ENCODE measurements at places on chromosomes 13 and 19.

DNA sequence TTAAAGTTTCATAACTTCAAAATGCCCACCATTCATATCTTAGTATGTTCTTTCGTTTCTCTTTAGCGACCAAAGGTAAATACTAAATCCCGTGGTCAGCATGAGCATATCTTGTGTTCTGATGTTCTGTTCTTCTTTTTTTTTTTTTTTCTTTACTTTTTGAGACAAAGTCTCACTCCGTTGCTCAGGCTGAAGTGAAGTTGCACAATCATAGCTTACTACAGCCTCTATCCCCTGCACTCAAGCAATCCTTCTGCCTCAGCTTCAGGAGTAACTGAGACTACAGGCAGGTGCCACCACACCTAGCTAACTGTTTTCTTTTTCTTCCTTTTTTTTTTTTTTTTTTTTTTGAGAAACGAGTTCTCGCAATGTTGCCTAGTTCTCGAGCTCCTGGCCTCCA is 60.9 kb upstream of the ATP12A start:
- no peak for DNase-seq

DNA sequence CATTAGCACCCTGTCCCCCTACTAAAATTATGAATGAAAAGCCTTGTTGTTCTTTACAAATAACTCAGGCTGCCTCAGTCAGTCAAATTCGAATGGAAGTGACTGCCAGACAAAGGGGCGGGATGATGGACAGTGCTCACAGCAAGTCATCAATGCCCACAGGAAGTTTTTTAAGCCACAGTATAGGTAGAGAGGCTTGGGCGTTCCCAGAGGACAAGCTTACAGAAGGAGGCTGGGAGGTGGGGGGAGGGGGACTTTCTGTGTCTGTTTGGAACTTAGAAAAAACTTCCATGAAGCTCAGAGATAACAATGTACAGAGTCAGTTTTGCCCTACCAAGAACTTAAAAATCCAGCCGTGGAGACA is 18.5 kb upstream of the SPRY2 start:
- no peak for DNase-seq

DNA sequence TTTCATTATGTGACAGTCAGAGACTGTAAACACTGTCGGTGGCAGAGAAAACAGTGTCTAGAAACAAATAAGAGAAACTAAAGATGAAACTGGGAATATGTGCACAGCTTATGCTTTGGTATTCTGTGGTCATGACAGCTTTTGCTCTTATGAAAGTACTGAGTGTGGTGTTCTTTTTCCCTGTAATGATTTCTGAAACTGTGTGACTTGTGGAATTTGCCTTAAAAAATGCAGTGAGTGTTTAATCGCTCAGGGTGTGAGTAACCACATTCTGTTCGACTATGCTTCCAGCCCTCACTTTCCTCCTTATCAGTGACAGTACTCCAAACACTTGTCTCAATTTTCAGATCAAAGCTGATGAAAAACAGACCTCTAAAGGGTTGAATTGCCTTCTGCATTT is 66.9 kb upstream of the DIAPH3 start:
- DNase-seq = peak; percentile 75

DNA sequence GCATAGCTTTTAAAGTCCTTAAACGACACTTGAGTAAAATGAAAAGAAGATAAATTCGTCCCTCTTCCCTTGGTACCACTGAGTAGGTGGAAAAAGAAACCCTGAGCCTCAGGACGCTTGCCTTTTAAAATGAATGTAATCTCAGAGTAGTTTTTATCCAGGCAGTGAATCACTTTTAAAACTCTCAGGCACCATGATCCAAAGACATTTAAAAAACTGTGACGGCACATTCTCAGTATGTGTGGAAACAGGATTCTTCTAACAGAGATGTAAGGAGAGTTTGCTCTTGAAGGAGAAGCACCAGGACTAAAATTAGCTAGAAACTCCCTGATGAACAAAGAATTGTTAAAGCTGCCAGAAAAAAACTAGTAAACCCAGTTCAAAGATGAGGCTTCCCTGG is 105.7 kb upstream of the SLC15A1 start:
- no peak for DNase-seq

DNA sequence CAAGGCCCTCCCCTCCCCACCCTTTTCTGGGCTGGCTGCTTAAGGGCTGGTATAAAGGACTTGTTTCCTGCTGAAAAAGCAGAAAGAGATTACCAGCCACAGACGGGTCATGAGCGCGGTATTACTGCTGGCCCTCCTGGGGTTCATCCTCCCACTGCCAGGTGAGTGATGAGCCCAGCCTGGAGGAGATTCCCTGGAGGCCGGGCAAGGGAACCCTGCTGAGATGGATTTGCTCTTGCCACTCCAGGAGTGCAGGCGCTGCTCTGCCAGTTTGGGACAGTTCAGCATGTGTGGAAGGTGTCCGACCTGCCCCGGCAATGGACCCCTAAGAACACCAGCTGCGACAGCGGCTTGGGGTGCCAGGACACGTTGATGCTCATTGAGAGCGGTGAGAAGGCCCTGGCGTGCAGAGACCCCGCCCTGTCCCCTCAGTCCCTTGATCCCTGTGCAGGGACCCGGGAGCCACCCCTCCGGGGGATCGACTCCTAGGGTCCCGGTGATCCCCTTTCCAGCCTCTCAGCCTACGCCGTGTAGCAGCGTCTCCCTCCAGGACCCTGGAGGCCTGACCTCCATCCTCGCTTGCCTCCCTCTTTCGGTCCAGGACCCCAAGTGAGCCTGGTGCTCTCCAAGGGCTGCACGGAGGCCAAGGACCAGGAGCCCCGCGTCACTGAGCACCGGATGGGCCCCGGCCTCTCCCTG is at the start of gene CD177:
Gene CD177 (plus strand): TSS at position 81 of the 699 bp plus-strand sequence. CDS start 29 bp downstream, at position 110.
- DNase-seq = no peak

GRCh38 chr13:112887151-112887550 is 81.9 kb upstream of the MCF2L start:
- no peak for DNase-seq

GRCh38 chr13:22483276-22483675 is 697.5 kb upstream of the SGCG start:
- peak; percentile 42 for DNase-seq

- DNase-seq = no peak
These were observed 36.0 kb upstream of the KPNA3 start for GRCh38 chr13:49828453-49828852.

- no peak for DNase-seq
These were observed 141.3 kb downstream of the STOML3 start for GRCh38 chr13:38849315-38849714.

DNA sequence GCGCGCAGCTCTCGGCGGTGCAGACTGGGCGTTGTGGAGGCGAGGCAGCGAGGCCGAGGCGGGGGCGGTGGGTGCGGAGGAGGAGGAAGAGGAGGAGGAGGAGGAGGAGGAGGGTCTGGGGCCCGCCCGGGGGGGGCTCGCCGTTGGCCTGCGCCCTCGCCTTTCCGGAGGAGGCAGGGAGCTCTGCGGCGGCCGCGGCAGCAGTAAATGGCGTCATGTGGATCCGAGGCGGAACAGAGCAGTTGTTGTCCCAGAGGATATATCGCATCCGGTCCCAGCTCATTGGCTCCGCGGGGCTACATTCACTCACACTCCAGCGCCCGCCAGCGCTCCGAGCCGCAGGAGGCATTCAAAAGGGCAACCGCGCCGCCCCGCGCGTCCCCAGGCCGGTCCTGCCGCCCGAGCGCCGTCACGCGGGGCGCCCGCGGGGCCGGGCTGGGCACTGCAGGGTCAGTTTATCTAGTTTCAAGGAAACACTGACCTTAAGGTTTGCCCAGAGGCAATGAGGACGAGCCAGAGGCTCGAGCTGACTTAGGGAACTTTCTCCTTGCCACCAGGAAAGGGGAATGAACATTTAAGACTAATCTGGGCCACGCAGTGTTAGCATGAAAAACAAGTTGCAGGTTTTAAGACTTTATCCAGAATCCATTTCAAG is at the start of gene SPRY2:
Gene SPRY2 (minus strand): TSS at position 26 of the 655 bp plus-strand sequence. CDS start 3,421 bp downstream, outside the sequence.
- peak; percentile 99 for DNase-seq

GRCh38 chr13:64130600-64130999 is 2715.0 kb upstream of the PCDH20 start:
- DNase-seq = no peak

DNA sequence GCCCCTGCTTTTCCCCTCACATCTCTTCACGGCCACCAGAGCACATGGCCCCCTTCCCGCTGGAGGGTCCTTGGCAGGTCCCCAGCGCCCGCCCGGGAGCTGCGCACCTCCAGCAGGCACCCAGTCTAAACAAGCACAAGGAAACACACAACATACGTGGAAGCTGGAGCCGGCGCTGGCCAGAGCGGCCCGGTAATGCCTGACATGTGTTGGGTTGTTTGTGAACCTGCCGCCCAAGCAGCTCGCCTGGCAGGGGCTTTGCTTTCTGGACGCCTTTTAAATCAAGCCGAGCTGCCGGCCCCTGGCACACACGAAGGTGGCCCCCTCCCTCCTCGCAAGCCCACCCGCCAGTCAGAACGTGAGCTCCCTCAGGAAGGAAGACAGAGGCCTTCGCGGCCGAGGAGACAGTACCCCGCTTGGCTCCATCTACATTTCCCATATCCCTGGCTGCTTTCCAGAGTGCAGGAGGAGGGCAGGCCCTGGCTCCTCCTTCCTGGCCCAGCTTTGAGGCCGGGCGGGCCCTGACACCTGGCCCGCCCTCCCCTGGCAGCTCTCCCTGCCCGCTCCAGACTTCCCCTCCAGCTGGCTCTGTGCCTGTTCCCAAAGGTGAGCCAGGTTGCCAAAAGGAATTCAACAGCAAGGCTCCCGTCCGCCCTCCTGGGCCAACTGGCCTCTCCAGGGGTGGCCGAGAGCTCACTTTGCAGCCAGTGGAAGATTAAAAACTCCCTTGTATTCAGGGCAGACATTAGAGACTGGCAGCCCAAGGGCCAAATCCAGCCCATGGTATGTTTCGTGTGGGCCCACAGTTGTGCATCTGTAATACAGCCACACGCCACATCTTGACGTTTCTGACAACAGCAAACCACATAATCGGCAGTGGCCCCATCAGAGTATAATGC is 28.7 kb downstream of the COMP start:
- peak; percentile 91 for DNase-seq

GRCh38 chr13:43122791-43123190 is 99.4 kb downstream of the DNAJC15 start:
- DNase-seq = no peak

- no peak for DNase-seq
These were observed 17.7 kb upstream of the SEMA6B start for GRCh38 chr19:4577020-4577782.

DNA sequence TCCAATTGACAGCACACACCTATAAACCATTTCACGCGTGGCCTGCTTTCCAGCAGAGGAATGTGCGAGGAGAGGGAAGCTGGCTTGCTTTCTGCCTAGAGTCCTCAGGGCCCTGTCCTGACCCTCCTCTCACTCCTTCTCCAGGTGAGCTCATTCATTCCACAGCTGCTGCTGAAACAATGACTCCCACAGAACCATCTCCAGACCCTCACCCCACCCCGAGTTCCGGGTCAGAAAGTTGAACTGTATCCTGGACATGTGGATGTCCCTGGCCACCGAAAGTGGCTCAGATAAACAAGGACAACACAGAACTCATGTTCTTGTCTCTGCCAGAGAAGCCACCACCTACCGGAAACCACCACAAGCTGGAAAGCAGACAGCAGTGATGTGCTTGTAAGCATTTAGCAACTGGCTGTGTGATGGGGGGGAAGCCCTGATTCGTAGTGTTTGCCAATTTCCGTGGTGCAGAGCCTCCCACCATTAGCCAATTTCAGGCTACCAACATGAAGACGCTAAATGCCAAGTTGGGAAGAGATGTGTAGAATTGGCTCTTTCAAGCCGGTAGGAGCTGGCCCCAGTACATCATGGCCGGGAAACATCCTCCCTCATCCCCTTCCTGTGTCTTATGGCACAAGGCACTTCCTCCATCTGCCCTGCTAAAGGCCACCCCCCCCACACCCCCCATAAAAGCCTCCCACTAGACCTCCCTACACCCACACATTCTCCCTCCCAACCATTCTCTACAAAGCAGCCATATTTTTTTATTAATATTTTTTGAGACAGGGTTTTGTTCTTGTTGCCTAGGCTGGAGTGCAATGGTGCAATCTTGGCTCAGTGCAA is 5.0 kb downstream of the SYCE2 start:
- DNase-seq = peak; percentile 26

- no peak for DNase-seq
These were observed 18.9 kb upstream of the KBTBD7 start for GRCh38 chr13:41213316-41213715.

DNA sequence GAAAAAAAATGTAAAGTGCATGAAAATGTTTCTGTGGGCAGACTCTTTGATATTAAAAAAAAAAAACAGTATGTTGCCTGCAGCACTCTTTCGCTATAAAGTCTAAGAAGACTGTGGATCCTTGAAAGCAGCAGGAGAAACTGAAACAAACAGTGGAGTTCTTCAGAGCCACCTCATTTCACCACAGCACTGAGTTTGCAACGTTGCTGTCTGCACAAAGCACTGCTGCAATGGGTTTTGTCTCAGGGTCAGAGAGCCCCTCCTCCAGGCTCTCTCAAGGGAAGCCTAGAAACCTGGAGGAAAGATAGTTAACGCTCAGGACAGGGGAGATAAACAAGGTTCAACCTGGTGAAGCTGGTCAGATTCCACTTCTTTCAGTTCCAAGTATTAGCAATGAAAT is 248.7 kb downstream of the EFNB2 start:
- no peak for DNase-seq

DNA sequence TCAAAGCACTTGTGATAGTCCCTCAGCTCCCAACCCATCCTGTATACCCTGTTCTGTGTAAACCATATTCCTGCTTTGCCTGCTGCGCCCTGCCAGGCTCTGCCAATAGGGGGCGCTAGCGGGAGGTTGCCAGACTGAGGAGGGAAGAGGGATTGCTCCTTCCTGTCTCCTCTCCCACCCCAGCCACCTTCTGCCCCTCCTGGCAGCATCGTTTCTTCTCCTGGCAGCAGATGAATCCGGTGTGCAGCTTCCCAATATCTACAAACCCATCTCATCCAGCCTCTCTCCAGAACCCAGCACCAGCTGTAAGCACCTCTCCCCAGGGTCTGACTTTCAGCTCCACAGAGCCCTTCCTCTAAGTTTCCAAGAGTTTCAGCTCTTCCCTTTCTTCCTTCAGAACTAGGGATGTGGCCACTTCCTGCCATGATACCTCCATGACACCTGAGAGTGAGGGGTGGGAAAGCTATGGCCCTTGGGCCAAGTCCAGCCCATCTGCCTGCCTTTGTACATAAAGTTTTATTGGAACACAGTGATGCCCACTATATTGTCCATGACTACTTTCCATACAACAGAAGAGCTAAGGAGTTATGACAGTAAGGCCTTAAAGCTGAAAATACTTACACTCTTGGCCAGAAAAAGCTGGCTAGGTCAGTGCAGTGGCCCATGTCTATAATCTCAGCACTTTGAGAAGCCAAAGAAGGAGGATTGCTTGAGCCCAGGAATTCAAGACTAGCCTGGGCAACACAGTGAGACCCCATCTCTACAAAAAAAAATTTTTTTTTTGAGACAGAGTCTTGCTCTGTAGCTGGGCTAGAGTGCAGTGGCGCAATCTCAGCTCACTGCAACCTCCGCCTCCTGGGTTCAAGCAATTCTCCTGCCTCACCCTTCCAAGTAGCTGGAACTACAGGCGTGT is 34.5 kb upstream of the ATP1A3 start:
- no peak for DNase-seq

All from astrocyte of the hippocampus (primary cell).